ENCODE measurements at places on chromosomes 4 and X. TPM values are rescaled to one million over a fixed set of nuclear protein-coding genes. Genes with fewer than 3 reads are reported as not detected.

The MAGEB17 gene
- total RNA-seq = 7.3 TPM

GRCh38 chr4:71261633-71262121, 77.1 kb upstream of the SLC4A4 start:
- no peak for DNase-seq

The BEND4 gene
- total RNA-seq = not detected

- DNase-seq = no peak
Measured at GRCh38 chrX:71302461-71303213, 1.1 kb downstream of the ITGB1BP2 start.

- DNase-seq = no peak
Measured at GRCh38 chrX:22313766-22314165, 41.1 kb downstream of the CBLL2 start.

The ADGRG4 gene
- total RNA-seq = not detected

Data from body of pancreas (tissue), 4 donors.